Large intestine (tissue), 12 donors: ENCODE measurements at places on chromosomes 13 and 19. TPM values are rescaled to one million over a fixed set of nuclear protein-coding genes. Genes with fewer than 3 reads are reported as not detected.

- peaks cover 78% of the 10 kb centered on the region for H3K27me3 ChIP-seq
- DNase-seq: no peak
- H3K4me1 ChIP-seq: peaks cover 34% of the 10 kb centered on the region
Measured at GRCh38 chr19:11421371-11422098, 2.4 kb upstream of the RGL3 start.

DNA sequence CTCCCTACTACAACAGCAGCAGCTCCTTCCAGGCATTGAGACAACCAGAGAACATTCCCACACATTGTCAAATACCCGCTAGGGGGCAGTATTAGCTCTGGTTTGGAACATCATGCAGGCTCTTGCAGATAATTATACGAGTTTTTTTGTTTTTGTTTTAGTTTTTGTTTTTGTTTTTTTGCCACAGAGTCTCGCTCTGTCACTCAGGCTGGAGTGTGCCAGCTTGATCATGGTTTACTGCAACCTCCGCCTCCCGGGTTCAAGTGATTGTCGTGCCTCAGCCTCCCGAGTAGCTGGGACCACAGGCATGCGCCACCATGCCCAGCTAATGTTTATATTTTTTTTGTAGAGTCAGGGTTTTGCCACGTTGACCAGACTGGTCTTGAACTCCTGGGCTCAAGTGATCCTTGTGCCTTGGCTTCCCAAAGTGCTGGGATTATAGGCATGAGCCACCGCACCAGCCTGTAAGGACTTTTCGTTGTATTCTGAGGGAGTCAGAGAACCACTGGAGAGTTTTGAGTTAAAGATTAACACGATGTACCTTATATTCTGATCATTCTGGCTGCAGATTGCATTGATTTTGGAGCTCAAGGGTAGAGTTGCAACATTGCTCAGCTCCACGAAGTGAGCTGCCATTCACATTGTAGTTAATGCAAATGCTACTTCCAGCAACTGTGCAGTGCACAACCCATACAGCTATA lies 41.7 kb upstream of the CEACAM20 start:
- no peak overlapping the region for H3K4me3 ChIP-seq
- no peaks in the 10 kb centered on the region for H3K27me3 ChIP-seq
- peak overlapping the region; percentile 11 for H3K27ac ChIP-seq
- DNase-seq: peak; percentile 78
- H3K4me1 ChIP-seq: peaks cover 30% of the 10 kb centered on the region
- no peaks in the 10 kb centered on the region for H3K36me3 ChIP-seq

DNA sequence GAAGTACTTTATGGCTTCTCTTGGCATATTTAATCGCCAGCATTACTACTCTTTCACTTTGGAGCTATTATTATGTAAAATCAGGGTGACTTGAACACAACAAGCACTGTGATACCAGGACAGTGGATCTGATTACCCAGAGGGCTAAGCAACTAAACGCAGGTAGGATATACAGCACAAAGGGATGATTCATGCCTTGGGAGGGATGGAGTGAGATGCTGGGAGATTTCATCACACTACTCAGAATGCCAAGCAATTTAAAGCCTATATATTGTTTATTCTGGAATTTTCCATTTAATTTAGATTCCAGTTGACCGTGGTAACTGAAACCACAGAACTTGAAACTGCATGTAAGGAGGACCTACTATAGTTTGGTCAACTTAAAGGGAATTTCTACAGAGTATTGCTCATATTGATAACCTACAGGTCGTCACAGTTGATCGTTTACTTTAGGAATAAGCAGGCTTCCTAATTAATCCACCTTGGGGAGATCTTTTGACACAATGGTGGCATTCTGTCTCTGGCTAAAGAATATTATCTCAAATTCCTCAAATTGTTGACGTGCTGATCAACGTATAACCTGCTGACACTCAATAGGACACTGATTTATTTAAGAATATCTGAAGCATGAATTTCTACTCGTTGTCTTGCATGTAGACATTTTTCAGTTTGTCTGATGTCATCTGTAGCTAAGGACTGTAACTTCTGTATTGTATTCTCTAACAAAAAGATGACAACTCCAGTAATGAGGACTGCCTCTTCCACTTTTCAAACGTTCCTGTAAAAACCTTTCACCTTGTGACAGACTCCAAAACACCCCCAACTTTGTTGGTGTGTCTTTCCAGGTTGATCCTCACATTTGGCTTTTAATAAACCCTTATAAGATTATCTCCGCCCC lies 254.2 kb downstream of the GPC5 start:
- no peak for DNase-seq
- H3K4me1 ChIP-seq: no peaks in the 10 kb centered on the region
- no peaks in the 10 kb centered on the region for H3K36me3 ChIP-seq
- no peak overlapping the region for H3K4me3 ChIP-seq

DNA sequence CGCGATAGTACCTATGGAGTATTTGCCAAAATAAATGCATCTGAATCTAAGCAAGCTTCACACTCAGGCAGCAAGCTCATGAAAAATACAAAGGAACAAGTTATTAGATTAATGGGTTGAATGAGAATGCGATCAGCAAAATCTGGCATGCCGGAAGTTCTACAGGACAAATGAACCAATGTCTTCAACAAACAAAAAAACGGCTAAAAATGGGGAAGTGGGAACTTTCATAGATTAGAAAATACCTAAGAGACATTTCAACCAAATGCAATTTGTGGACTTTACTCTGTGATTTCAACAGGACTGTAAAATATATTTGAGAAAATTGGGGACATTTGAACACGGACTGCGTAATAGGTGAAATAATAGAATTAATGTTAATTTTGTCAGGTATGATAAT lies 22.4 kb upstream of the RNASEH2B start:
- DNase-seq: no peak
- H3K4me3 ChIP-seq: no peak overlapping the region
- no peaks in the 10 kb centered on the region for H3K27me3 ChIP-seq
- H3K27ac ChIP-seq: no peak overlapping the region
- no peaks in the 10 kb centered on the region for H3K36me3 ChIP-seq
- no peaks in the 10 kb centered on the region for H3K4me1 ChIP-seq

DNA sequence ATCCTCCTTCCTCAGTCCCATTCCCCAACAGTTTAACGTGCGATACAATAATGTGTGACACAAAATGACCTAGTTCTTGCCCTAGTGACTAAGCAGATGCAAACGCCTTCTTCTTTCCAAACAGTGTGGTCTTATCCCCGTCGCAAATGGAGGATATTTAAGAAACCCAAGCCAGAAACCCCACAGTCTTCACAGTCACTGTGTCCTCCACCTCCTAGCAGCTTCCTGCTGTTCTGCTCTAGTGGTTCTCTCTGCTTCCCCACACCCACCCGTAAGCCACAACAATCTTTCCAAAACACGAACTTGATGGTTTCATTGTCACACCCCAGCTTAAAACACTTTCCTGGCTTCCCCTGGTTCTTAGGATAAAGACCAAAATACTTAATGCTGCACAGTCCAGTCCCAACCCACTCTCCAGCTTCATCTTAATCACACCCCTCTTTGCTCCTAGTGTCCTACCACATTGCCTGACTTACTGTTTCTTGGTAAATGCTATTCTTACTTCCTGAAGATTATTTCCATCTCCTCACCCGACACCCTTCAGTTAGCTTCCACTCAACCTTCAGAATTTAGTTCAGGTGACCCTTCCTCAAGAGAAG lies 32.3 kb downstream of the ITM2B start:
- H3K36me3 ChIP-seq: peaks cover 25% of the 10 kb centered on the region
- no peaks in the 10 kb centered on the region for H3K4me1 ChIP-seq
- no peak for DNase-seq
- H3K4me3 ChIP-seq: no peak overlapping the region
- no peaks in the 10 kb centered on the region for H3K27me3 ChIP-seq
- no peak overlapping the region for H3K27ac ChIP-seq

DNA sequence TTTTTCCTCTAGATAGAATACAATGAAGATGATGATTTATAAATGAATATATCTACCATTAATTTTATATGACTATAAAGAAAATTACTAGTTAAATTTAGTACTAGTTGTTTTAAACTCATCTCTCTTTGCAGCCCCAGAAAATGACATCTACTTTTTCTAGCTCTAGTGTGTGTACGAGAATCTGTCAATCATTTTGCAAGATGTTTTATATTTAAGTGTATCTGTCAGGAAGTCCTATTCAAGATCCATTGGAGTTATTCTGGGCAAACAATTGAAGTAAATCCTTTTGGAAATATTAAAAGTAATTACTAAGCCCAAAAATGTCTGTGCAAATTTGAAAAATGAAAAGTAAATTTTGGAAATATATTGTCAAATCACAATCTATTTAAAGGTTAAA lies 144.3 kb upstream of the PCDH9 start:
- H3K27me3 ChIP-seq: no peaks in the 10 kb centered on the region
- no peaks in the 10 kb centered on the region for H3K4me1 ChIP-seq
- H3K36me3 ChIP-seq: no peaks in the 10 kb centered on the region
- no peak overlapping the region for H3K4me3 ChIP-seq

DNA sequence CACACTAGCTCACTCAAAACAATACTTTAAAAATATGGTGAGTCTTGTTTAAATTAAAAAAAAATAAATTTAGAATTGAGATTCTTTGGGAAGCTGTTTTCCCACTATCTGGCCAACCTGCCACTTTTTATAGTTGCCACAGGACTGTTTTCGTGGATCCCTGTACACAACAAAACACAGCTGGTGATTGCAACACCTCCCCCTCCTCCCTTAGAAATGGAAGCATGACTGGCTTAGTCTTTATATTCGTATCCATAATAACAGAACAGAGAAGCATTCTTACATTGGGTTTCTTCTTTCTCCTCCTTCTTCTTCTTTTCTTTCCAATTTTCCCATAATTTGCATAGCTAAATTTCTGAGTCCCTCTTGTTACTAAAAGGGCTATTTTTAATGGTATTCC lies 79.5 kb upstream of the GJB6 start:
- no peak for DNase-seq
- H3K36me3 ChIP-seq: no peaks in the 10 kb centered on the region
- no peak overlapping the region for H3K27ac ChIP-seq
- peaks cover 3% of the 10 kb centered on the region for H3K27me3 ChIP-seq
- H3K4me3 ChIP-seq: no peak overlapping the region

DNA sequence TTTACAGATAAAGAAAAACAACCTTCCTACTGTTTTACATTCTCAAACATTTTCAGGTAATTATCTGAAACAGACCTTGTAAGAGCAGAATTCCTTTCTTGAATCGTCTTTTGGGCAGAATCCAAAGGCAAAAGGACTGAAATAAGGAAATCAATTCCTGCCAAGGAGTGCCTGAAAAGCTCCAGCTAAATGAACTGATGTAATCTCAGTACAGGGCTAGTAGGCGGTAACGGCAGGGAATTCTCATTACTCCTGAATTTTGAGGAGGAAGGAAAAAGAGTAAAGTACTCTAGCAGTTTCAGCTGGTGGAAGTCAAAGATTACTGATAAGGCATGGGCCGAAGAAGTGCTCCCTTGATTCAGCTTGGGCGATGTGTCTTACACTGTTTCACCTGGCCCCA lies 168.4 kb downstream of the PCDH9 start:
- H3K27ac ChIP-seq: no peak overlapping the region
- H3K4me1 ChIP-seq: no peaks in the 10 kb centered on the region
- no peak for DNase-seq
- no peaks in the 10 kb centered on the region for H3K36me3 ChIP-seq

DNA sequence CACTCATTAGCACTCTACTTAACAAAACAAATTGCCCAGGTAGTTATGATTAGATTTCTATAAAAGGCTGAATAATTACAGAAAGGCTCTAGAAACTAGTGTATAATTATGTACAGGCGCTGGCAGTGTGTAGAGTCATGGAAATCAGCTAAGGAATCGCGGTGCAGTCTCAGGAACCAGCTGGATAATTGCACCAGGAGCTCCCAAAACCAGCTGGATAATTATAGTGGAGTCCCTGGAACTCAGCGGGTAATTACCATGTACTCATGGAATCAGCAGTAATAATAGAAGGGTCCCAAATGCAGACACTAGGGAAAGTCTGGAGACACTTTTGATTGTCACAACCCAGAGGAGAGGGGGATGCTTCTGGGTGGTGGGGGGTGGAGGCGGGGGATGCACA lies 23.2 kb upstream of the TTYH1 start:
- DNase-seq: no peak
- no peaks in the 10 kb centered on the region for H3K36me3 ChIP-seq
- no peak overlapping the region for H3K27ac ChIP-seq
- peaks cover 14% of the 10 kb centered on the region for H3K27me3 ChIP-seq
- no peaks in the 10 kb centered on the region for H3K4me1 ChIP-seq
- no peak overlapping the region for H3K4me3 ChIP-seq

- no peak overlapping the region for H3K4me3 ChIP-seq
- H3K4me1 ChIP-seq: peaks cover 7% of the 10 kb centered on the region
- no peak for DNase-seq
- H3K27ac ChIP-seq: no peak overlapping the region
Measured at GRCh38 chr13:51457086-51457815, 4.4 kb upstream of the INTS6 start.

DNA sequence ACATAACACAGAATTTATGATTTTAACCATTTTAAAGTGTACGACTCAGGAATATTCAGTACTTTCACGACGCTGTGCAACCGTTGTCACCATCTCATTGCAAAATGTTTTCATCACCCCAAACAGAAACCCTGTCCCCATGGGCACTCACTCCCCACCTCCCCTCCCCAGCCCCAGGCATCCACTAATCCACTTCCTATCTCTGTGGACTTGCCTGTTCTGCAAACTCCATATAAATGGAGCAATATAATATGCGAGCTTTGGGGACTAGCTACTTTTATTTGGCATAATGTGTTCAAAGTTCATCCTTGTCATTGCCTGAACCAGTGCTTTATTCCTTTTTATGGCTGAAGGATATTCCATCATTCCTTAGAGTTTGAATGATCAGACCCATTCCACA lies 7.3 kb upstream of the INSR start:
- H3K36me3 ChIP-seq: no peaks in the 10 kb centered on the region
- no peak overlapping the region for H3K4me3 ChIP-seq
- H3K4me1 ChIP-seq: no peaks in the 10 kb centered on the region
- H3K27ac ChIP-seq: no peak overlapping the region
- DNase-seq: no peak

DNA sequence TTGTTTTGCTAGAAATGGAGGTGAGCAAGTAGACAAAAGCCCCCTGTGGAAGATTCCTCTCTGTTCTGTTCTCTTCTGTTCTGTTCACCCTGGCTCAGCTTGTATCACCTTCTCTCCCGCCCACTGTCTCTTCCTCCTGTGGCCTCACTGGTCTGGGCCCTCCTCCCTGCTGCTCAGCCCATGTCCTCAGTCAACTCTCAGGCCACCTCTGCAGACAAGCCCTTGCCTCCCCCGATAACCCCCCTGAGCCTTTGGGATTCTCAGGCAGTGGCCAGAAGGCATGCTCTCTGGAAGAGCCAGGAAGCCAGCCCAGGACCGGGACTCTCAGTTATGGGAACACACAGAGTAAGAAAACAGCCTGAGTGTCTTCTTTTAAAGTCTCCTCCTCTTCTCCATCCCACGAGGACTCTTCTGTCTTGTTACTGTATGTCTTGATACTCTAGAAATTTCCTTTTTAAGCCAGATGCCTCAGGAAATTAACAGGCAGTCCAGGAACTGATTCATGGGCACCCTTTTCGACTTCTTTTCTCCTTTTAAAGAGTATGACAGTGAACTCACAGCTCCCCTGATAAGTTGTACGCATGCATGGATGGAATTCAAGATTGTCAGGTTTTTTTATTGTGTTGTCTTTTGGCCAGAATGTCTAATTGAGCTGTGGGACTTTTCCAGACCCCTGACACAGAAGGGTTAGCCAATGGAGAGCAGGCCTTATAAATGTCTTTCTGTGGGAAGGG lies 33.7 kb downstream of the SHISA2 start:
- no peak for DNase-seq
- no peaks in the 10 kb centered on the region for H3K36me3 ChIP-seq
- no peaks in the 10 kb centered on the region for H3K4me1 ChIP-seq
- H3K4me3 ChIP-seq: no peak overlapping the region

LRRC63 gene
- 0.09 TPM for polyA plus RNA-seq

RNASEH2B gene
- 43.7 TPM for polyA plus RNA-seq

DAND5 gene
- polyA plus RNA-seq: 0.06 TPM

OR7C1 gene
- 0.03 TPM for polyA plus RNA-seq

AZU1 gene
- 0.33 TPM for polyA plus RNA-seq

FBXO27 gene
- polyA plus RNA-seq: 13.5 TPM

ZSCAN4 gene
- 0.25 TPM for polyA plus RNA-seq

ZNF577 gene
- polyA plus RNA-seq: 24.8 TPM

CYP2B6 gene
- 5.3 TPM for polyA plus RNA-seq
